ENCODE measurements at places on chromosomes 5 and 9.

DNA sequence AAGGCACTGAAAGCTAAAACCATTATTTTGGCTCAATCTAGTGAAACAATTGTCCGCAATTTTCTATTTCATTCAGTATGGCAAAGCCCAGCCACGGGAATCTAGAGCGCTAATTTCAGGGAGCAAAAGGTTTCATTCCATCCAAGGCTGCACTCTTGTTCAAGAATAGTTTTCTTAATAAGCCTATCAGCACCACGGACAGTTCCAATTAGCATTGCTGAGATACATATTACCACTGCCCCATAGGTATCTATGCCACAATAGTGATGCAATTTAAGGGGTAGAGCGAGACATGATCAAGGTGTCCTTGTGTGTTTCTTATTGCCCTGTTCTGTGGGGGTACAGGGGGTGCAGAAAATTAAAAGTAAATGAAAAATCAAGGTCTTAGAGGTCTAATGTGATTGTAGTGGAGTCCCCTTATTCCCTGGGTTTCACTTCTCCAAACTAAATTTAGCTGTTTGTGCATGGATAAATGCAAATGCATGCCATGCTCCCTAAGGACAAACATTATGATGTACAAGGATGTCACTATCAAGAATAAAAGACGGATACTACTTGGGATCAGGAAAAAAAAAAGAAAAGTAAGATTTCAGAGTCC is 45.5 kb downstream of the SPOCK1 start:
- no peak for DNase-seq

GRCh38 chr5:58241389-58241788 is 218.5 kb downstream of the PLK2 start:
- DNase-seq: no peak

DNA sequence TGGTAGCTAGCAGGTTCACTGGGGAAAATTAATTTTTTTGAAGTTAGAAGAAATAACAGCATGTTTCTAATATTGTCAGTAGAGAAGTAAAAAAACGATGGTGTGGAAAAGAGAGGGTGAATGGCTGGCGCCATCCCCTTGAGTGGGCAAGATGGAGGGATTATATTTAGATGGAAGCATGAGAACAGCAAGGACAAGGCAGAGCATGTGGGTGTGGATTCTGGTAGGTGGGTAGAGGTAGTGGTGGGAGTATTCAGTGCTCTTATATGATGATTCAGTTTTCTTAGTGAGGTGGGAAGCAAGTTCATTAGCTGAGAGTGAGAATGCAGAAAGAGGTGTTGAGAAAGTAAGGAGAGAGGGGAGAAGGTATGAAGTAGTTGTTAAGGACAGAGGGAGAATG is 188.1 kb downstream of the GABRB2 start:
- DNase-seq: no peak

DNA sequence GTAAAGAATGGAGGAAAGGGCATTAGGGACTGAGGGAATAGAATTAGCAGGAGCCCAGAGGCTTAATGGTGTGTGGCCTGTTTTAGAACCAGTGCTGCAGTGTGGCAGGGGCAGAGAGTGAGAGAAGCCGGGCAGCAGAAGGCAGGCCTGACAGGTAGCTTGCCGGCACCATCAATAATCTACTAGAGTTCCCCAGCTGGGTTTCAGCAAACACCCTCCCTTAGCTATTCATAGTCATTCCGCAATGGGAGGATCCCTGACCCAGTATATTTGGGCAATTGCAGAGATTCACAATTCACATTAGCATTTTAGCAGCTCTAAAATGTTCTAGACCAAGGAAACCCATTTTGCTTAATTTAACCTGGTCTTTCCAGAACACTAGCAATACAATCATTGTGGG is 227.8 kb downstream of the ARRDC3 start:
- no peak for DNase-seq

- no peak for DNase-seq
These were observed 262.8 kb downstream of the PAPPA start for GRCh38 chr9:116416421-116416820.

DNA sequence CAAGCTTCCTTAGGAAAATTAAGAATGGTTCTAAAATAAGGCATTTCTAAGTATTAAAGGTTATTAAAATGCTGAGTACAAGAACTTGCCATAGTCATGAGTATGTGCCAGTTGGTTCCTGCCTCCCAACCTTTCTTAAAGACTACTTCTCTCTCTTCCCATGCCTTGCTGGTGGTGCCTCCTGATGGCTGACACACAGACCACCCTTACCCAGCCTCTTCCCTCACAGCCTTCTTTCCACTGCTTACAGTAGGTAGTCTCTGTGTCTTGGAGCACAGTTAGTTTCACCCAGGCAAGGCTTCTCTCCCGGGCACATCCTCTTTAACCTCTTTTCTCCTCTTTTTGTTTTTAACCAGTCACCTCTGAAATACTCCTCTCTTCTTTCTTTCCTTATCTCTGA is 20.6 kb upstream of the GPR150 start:
- no peak for DNase-seq

DNA sequence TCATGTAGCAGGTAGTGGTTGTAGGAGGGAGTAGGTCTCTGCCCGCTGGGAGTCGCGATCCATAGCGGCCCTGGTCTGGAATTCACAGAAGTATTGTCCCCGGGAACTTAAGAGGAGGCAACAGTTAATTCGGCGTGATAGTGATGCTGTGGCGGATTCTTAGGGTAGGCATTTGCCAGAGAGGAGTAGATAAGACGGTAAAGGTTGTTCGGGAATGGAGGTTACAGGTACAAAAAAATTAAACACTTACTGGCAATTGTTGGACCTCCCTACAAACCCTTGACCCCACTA is 679 bp downstream of the SMC5 start:
- DNase-seq: no peak

DNA sequence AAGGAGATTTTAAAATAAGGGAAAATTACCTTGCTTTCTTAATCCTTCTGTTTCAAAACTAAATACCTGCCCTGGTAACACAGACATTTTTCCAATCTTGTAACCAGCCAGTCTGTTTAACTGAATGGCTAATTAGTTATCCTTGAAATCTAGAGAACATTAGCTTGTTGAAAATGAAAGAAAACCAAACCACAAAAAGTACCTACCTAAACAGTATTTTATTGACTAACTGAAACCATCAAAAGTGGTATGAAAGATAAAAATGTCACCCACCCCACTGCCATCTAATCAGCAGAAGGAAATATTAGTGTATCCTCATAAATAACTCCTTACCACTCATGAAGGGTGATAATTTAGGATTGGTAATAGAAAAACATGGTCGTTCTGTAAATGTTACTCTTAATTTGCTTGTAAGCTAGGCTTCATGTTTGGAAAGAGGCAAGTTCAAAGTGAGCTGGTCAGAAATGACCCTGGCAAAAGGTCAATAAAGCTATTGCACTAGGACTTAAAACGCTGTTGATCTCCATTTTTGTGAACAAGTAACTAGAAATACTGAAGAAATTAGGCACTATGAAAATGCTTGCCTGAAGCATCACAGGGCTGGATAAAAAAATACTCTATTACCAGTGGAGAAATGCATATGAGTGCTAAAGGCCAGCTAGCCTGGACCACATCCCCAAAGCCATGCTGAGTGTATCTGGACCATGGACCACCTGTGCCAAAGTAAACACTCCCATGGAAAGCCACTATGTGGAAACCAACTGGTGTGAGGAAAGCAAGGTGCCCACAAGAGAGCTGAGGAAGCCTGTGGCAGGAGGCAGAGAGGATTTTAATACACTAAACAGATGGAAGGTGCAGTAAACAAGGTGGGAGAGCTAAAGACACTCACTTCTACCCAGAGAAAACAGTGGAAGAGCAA is 8.4 kb downstream of the SEMA5A start:
- DNase-seq: no peak

- no peak for DNase-seq
These were observed 47.3 kb downstream of the ANKRD55 start for GRCh38 chr5:56185768-56186311.

GRCh38 chr5:15007646-15008045 is 136.1 kb upstream of the ANKH start:
- no peak for DNase-seq

All from KG1 (cell line).